Mammary epithelial cell (primary cell): ENCODE measurements at places on chromosomes 11 and 22. TPM values are rescaled to one million over a fixed set of nuclear protein-coding genes. Genes with fewer than 3 reads are reported as not detected.

Gene POU2AF3
- total RNA-seq = not detected in 2 replicates

Gene RNF121
- 32.2 TPM for total RNA-seq

Gene TMPRSS5
- total RNA-seq = 0.29 and 0.68 TPM in 2 replicates

Gene SHANK2
- total RNA-seq = 5.4 and 5.8 TPM in 2 replicates

Gene KRTAP5-1
- not detected for total RNA-seq

Gene ZNF214
- total RNA-seq = 3.0 and 3.8 TPM in 2 replicates

Gene SLC17A6
- not detected in 2 replicates for total RNA-seq

Gene PANX2
- 3.8 and 4.4 TPM in 2 replicates for total RNA-seq

Gene RAG1
- 1.0 TPM for total RNA-seq

Gene CCDC89
- 0.37 and 0.56 TPM in 2 replicates for total RNA-seq

Gene TEX12
- total RNA-seq = not detected in 2 replicates
